ENCODE measurements at places on chromosomes 12 and 14.

DNA sequence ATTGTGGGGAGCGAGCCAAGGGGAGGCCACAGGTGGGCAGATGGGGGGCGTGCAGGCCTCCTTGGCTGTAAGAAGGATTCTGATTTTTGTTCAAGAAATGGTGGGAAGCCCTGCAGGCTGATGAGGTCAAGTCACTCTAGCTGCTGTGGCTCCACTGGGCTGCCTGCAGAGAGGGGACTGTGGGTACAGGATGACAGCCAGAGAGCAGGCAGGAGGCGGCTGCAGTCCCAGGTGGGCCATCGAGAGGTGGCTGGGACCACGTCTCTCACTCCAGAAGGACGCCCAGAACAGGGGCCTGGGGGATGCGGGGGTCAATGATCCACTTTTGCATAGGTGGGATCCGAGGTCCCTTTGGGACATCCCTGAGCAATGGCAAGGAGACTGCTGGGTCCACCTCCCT lies 9.1 kb downstream of the NCOR2 start:
- no peak for DNase-seq

GRCh38 chr12:27213830-27214787 lies 30.0 kb upstream of the STK38L start:
- DNase-seq = no peak

DNA sequence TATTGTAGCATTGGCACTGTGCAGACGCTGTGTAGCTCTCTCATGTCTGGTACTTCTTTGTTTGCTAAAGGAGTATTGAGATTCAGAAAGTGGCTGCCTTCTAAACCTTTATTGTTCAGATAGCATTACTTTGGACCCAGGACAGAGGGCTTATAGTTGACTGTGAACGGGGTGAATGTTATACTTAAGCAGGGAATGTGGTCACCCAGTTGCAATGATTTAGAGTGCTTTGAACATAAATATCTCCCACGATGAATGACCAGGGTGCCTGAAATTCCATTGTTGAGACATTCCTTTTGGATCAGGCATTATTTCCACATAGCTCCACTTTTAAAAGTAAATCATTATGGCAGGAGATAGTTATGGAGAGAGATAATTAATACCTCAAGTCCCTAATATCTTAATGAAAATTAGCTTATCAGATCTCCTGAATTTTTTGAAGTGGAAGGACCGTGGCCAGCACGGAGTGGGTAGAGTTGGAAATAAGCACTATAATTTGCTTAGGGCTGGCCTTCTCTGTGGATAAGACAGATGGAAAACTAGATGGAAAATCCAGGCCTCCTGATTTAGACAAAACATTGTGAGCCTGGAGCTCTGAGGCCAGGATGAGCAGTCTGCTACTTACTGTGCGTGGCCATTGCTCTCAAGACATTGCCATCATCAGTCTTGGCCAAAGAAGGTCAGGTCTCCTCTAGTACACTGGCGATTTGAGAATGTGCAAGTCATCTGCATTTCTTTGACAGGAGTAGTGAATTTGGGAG lies 114.5 kb downstream of the ETV6 start:
- DNase-seq = no peak

DNA sequence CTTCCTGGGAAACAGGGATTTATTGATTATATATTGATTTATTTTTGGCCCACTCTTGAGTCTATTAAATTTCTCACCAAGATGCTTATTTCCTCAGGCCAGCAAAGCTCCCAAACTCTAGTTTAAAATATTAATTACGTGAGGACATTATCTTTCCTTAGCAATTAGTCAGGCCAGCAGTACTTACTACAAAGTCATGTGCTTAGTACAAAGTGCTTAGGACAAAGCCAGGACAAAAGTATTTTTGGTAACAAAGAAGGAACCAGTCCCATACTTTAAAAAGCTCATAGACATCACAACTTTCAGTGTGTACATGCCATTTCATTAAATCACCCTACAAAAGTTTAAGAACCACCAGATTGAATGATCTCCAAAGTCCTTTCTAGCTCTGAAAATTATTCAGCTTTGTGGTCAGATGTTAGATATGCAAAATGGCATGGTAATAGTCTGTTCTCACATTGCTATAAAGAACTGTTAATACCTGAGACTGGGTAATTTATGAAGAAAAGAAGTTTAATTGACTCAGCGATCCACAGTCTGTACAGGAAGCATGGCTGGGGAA lies 94.7 kb upstream of the PWP1 start:
- no peak for DNase-seq

DNA sequence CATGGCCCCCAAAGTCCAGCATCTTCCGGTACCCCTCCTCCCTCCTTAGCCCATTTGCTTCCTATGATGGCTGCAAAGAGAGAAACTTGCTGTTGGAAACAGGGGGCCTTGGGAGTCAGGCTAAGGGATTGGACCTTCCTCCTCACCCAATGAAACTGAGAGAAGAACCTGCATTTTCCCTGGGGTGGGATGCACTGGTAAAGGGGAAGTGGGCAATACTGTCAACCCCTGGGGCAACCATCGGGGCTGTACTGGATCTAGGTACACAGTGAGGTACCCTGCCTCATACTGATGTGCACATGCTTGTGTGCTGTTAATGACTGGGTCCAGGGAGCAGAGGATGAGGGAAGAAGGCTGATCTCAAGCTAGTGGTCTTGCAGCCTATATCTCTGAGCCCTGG lies 11.0 kb upstream of the JPH4 start:
- DNase-seq = no peak

GRCh38 chr12:103348935-103349334 lies 146.8 kb downstream of the C12orf42 start:
- DNase-seq = no peak

DNA sequence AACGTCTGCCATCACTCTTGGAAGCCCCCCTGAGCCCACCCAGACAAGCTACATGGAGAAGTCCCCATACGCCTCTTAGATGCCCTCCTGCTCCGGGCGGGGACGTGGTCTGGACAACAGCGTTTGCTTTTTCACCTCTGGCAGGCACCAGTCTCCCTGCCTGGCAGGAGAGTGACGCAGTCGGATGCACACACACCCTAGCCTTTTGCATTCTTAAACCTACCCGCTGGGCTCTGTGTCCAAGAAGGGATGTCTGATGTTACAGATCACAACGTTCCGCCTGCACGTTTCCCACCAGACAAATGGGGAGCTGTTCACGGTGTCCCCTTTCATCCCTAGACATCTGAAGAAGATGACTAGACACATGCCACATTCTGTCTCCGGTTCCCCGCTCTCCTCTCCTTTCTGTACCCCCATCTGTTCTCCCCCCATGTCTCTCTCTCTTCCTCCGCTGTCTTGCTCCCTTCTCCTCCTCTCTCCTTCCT lies 100.2 kb downstream of the RIMBP2 start:
- DNase-seq = no peak

GRCh38 chr14:47917344-47917954 lies 242.0 kb upstream of the MDGA2 start:
- no peak for DNase-seq

DNA sequence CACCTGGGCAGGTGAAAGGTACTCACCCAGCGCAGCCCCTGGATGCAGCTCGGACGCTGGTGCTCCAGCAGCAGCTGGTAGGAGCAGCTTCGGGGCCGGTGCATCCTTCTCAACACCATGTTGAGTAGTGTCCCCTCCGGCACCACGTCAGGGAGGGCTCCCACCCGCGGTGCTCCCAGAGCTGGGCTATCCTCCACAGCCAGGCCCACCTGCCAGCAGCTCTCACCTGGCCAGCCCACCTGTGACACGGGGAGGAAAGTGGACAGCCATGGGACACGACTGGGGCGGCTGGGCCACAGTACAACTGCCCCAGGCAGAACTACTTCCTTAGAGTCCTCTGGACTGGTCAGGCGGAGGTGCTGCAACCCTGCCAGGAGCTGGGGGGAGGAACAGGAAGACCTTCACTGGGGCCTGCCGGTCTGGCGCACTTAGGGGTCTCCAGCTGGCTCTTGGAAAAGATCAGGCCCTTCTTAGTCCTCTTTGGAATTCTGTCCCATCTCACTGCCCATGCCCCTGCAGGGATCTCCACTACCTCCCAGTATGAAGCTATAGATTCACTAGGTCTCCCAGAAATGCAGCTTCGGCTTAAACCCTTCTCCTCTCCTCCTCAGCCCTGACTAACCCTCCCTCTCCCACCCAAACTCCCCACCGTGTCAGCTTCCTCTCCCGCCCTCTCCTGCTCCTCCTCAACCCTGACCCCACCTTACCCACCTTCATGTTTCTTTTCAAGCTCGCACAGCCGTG lies 668 bp downstream of the RAPGEF3 start:
- DNase-seq = no peak

DNA sequence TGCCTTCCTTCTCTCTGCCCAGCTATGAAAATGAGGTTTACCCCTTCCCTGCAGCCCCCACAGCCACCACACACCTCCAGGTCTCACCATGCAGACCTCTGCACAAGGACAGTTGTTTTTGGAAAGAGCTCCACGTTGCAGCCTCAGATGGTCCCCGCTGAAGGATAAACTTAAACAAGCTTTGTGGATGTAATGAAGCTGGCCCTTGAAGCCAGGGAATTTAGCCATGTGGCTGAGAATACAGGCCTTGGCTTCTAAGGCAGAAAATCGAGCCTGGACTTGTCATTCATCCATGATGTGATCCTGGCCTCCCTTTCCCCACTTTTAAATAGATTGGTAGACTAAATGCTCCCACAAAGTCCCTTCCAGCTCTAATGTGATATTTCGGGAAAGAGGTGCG lies 79.4 kb downstream of the TBX3 start:
- no peak for DNase-seq

DNA sequence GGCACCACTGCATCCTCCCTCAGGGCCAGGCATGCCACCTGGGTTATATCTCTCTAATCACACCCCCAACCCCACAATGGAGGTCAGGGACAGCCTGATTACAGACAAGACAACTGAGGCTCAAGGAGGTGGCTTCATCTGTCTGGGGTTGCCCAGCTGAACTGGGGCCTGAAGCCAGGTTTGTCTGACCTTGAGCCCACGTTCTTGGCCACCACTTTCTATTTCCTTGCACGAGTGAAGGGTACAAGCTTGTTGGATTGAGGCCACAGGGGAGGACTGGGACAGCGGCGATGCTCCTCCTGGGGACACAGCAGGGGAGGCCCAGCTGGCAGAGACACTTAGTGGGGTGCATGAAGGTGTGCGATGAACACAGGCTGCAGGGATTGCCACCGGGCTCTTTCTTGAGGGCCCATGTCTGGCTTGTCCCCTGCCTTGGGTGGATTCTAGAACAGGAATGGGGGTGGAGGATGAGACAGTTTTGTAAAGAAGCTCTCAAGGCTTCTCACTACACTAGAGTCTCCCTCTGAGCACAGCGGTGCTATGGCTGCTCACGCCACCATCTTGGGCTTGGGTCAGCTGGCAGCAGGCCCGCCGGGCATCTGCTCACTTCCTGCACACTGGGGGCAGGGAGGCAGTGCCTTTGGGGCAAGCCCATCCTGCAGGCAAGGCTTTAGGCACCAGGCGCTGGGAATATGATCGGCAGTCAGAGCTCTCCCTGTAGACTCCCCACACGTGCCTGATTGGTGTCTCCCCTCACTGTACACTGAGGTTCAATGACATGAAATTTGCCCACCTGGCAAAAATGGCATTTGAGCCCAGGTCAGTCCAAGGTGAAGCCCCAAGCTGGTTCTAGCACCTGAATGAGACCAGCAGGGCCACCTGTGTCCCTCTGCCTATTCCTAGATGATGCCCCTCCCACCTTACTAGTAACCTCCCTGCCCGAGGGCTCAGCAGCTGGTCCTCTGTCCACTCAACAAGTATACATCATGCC lies 16.0 kb downstream of the RITA1 start:
- DNase-seq = no peak

DNA sequence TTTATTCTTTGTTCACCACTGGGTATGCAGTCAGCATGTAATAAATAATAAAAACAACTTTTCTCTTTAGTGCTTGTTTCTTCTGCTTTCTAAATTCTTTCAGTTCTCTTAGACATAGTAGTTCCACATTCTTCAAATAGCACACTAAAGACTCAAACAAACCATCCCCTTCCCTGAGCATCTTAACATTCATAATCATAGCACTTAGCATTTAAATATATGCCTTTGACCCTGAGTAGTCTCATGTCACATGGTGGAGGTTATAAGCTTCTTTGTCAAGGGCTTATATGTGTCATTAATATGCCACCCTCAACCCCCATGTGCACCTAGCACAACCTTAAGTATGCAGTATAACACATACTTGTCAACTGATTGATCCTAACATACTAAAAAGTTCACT lies 212.7 kb downstream of the PHLDA1 start:
- DNase-seq = no peak

Data from activated B cell treated with CpG ODN at 0.5 μM for 24 hours (primary cell).